Thymus (tissue), 14 donors: ENCODE measurements at places on chromosomes 3 and 15. TPM values are rescaled to one million over a fixed set of nuclear protein-coding genes. Genes with fewer than 3 reads are reported as not detected.

CPNE9 gene
- 0.14 TPM for total RNA-seq

METTL6 gene
- total RNA-seq, result 27.0 TPM

MESP1 gene
- 0.38 TPM for total RNA-seq

FRG2C gene
- total RNA-seq, result under 0.01 TPM

EFCC1 gene
- total RNA-seq, result 1.0 TPM

IGDCC3 gene
- total RNA-seq, result 1.4 TPM

CRYBG3 gene
- 9.2 TPM for total RNA-seq

DNA sequence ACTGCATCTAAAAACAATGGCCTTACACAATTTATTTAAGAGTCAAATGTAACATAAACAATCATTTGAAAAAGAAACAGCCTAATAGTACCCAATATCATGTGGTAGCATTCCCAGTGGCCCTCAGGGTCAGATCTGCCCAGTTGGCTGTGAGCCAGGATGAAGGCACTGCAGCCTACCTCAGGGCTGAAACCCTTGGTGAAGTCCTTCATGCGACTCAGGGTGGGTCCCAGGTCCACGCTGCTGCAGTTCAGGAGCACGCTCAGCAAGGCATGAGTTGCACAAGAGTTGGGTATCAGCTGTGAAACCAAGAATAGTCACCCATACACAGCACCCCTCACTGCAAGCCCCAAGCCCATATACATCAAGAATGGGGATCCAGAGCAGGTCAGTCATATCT, 37.1 kb downstream of the SEMA3G start:
- no peak for DNase-seq

DNA sequence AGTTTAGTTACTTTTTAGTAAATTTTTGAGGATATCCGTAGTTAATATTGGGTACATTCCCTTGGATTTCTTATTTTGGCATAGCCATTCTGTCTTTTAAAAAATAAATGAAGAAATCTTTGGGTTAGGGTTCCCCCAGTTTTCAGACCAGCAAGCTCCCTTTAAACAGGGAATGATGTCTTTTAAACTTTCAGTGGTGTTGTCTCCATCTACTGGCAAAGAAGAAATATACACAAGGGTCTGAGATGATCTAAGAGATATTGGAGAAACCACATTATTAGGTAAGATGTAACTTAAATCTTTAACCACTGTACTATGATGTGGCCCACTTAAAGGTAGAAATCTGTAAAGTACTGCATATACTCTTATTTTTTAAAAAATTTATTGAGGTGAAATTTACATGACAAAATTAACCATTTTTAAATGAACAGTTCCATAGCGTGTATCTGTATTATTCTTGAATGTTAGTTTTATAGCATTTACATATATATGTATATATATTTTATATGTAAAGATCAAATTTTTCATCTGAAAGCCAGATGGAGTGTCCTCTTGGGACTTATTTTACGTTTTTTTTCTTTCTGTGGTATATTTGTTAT, 35.1 kb upstream of the EIF3J start:
- peak; percentile 21 for DNase-seq

DNA sequence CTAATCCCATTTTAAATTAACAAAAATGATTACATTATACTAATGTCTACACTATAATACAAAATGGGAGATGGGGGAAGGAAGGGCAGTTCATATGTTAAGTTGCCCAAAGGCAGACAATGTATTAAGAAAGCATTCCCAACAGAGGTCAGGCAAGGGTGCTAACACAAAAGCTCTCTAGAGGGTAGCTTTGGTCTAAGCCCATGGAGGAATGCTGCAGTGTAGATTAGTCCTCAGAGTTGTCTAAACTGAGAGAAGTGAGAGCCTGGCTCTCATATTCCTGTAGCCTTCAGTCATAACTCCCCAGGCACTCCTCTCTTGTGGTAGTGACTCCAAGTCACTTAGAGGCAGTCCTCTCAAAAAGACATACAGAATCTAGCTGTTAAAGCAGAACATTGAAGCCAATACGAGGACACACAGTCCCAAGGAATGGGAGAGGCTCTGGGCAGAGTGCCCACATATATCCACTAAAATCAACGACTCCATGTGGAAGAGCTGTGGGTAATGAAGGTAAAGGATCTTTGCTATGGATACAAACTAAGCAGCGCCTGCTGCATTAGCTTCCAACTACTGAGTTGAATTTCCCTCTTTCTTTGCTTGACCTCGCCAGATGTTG, 14.5 kb downstream of the NEK10 start:
- DNase-seq, result no peak

DNA sequence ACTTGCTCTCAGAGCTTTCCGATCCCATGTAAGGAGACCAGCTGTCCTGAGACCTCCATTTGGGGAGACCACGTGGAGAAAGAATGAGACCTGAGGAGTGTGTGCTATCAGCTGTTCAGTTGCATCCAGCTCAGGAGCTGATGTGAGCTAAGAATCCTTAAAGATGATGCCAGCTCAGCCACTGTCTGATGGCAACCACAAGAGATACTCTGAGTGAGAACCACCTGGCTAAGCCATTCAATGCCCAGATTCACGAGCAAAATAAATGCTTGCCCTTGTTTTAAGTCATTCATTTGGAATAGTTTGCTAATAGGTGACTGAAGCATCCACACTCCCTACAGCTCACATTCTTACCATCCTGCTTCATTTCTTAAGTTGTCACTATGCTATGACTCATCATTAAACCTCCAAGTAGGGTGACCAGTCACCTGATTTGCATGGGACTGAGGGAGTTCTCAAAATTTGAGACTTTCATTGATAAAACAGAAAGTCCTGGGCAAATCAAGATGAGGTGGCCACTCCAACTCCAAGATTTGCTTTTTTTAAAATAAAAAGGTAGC, 56.4 kb downstream of the SPTSSB start:
- DNase-seq, result no peak

GRCh38 chr3:107739227-107739626, 216.5 kb downstream of the BBX start:
- no peak for DNase-seq

GRCh38 chr3:31530960-31531335, 1.8 kb upstream of the STT3B start:
- DNase-seq, result no peak

- DNase-seq, result no peak
These were observed 139.7 kb downstream of the TUSC7 start for GRCh38 chr3:116849261-116849688.

DNA sequence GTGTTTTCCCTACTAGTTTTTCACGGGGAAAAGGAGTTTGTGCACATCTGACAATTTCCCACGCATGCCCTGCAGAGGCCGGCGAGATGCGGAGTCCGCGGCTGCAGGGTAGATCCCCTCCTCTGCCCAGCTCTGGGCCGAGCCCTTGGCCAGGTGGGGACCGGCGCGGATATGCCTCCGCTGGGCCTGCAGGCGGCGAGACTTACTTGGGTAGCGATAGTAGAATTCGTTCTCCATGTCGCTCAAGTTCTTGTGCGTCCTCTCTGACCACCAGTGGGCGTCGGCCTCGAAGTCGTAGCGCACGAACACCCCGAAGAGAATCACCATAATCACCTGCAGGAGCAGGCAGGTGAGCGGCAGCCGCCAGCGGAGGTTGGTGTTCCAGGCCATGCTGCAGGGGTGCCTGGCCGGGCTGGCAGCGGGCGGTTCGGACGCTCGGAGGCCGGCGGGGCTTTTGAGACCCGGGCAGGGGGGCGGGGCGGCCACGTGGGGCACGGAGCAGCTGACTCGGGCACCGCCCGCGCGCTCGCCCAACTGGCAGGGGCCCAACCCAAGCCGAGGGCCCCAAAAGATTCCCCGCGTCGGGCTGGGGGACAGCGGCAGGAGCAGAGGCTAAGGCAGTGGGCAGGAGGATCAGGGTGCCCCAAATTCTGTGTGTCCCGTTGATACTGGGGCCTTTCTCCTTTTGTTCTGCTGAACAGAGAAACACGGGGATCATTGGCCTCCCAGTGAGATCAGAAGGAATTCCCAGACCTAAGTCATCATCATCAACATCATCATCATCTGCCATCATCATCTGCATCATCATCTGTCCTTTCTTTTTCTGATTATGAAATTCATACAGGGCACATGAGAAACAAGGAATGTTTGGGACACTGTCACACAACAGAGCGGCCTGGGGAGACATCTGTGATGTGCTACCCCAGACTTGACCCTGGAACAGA, at the start of gene RHCG:
RHCG (minus strand) TSS at position 429 of the 944 bp plus-strand sequence; CDS start at position 390, 39 bp downstream.
- no peak for DNase-seq

DNA sequence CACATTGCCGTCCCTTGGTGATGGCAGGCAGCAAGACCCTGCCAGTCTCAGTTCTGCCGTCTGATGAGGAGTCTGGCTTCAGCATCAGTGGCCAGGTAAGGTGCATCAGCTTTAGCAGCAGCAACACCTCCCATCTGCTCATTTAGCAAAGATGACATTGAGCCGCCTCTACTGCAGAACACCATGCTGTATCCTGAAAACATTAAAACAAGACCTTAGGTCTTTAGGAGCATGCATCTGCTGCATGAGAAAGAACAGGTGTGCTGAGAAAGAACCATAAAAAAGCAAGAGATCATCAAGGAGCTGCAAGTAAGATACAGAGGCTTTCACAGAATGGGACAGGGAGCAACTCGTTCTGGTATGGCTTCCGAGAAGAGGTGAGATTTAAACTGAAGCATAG, 87.5 kb downstream of the SCN11A start:
- DNase-seq, result no peak

- no peak for DNase-seq
These were observed 12.8 kb downstream of the UBR1 start for GRCh38 chr15:43093026-43093425.

DNA sequence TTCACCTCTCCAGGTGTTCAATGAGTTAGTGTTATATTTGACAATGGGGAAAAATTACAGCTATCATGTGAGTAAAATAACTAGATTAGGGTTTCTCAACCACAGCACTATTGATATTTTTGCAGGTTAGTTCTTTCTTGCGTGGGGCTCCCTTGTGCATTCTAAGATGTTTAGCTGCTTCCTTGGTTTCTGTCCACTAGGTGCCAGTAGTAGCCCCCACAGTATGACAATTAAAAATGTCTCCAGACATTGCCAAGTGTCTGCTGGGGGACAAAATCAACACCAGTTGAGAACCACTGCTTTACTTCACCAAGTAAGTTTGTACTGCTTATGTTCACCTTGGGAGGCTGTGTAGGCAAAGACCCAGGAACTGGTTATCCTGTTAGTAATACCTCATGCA, 618.7 kb downstream of the EDEM1 start:
- no peak for DNase-seq
